Suppressor macrophage (primary cell): ENCODE measurements at places on chromosomes 1 and 21.
A peak's percentile ranks its signal among the peaks of the same experiment; 100 is the strongest.

DNA sequence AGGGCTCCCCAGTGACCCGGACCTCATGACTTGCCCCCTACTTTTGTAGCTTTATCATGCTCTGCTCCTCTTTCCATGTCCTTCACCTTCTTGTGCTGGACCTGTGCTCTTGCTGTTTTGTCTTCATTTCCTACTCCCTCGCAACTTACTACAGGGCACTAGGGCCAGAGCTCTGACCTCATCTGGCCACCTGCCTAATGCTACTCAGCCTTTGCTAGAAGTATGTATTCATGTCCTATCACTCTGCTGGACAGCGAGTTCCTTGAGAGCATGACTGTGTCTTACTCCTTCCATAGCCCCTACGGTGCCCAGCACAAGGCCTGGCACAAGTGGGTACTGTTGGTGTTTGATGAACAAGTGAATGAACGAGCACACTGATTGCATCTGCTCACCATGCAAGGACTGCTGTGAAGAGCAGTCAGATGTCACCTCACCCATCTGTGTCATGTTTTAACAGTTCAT is 1.9 kb downstream of the MTFR1L start:
- no peak for DNase-seq

- DNase-seq = no peak
Measured at GRCh38 chr21:34018910-34019309, 54.5 kb upstream of the MRPS6 start.

GRCh38 chr21:44414291-44415072 is 40.8 kb upstream of the LRRC3 start:
- no peak for DNase-seq

GRCh38 chr1:229095325-229095724 is 175.6 kb upstream of the RAB4A start:
- DNase-seq = no peak

- no peak for DNase-seq
Measured at GRCh38 chr21:46092026-46092764, 5.7 kb upstream of the COL6A2 start.

DNA sequence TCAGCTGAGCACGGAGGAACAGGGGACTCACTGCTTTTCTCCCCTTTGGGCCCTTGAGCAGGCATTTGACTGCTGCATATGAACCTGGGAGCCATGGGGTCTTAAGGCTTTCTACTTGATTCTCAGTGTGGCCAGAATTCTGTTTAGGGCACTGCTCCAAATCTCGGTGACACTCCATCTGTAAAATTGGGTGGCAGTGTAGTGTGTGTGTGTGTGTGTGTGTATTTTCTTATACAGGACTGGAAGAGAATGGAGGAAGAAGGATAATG is 162.2 kb downstream of the PBX1 start:
- no peak for DNase-seq

- DNase-seq = no peak
Measured at GRCh38 chr1:226061068-226061840, 1.3 kb upstream of the H3-3A start.

DNA sequence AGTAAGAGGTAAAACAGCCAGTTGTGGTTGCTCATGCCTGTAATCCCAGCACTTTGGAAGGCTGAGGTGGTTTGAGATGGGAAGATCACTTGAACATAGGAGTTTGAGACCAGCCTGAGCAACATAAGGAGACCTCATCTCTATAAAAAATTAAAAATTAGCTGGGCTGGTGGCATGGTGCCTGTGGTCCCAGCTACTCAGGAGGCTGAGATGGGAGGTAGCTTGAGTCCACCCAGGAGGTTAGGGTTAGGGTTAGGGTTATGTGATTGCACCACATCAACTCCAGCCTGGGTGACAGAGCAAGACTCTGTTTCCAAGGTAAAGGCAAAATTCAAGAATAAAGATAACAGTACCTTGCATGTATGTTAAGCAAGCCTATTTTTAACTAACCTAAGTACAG is 3.5 kb downstream of the SAMSN1 start:
- no peak for DNase-seq

DNA sequence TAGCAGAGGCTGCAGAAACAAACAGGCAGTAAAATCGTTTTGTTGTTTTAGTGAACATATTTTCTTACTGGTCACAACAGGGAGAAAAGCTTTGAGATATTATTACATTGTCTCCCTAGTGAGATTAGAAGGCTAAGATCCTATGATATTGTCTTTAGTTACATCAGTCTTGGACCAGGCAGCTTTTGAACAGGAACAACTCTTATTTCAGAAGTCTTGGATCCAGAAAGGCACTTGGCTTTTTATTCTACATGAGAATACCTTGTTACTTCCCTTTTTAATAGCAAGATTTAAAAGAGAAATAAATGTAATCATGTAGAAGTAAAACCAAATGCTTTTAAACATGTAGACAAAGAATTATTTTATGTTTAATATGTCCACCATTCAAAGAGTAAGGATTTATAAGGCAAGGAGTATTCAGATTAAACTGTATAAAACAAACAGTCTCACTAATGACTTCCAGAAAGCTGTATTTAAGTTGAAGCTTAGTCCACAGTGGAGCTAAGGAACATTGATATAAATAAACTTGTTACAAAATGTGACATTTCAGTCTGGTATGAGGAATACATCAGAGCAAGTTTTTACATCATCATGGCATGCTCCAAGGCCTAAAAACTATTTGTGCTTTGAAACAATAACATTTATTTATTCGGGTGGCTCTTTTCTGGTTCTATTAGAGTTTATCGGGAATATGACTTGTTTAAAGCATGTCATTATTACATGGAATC is 72.2 kb downstream of the PHTF1 start:
- DNase-seq = no peak

DNA sequence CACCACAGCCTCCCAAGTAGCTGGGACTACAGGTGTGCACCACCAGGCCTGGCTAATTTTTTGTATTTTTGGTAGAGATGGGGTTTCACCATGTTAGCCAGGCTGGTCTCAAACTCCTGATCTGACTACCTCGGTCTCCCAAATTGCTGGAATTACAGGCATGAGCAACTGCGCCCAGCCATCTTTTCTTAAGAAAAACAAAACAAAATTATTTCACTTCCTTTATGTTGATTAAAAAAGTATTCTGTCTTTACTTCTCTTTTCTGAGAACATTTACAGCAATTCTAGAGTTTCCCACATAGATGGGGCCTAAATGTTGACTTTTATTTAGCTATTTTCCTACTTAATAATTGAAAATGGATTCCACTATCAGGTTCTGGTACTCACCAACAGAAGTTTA is 17.3 kb upstream of the TMEM183A start:
- peak; percentile 15 for DNase-seq

DNA sequence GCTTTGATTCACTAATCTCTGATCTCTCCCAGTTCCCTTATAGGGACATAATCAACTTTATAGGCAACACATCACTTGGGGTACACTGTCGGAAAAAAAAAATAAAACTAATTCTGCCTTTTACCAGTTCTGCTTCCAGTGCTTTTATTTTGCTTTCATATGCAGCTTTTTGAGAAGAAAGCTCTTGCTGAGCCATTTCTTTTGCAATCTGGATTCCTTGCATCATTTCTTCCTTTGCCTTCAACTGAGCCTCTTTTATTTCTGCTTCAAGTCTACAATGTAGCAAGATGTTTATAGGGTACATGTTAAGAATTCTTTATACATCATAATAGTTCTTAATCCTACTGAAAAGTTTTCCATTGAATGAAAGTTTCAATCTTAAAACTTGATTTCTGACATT is 30.6 kb downstream of the KIF14 start:
- DNase-seq = peak; percentile 86

DNA sequence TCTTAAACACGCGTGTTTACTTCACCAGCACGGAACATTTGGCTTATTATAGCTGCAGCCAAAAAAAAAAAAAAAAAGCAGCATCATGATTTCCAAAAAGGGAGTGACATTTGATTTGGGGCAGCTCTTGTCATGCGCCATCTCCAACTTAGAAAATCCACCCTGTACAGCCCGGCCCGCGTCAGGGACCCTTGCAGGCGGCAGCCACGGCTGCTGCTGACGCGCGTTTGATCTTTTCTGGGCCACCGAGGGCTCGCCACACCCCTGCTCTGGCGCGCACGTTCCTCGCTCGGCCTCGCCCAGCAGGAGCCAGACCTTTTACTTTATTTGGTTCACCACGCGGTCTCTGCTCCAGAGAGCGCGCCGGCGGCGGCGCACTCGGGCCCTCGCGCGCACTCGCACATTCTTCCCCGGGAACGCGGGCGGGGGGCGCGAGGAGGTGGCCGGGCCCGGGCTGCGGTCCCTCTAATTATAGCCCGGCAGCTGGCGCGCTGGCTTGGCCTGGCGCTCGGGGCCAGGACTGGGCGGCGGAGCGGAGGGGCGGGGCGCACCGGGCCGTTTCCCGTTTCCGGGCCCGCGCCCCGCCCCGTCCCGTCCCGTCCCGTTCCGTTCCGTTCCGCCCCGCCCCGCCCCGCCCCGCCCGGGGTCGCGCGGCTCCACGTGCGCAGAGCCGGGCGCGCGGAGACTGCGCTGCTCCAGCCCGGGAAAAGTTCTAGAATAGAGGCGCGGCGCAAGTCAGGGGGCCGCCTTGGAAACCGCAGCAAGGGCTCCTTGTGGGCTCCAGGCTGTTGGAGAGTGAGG is 10.2 kb downstream of the IRF2BP2 start:
- DNase-seq = peak; percentile 96

- DNase-seq = no peak
Measured at GRCh38 chr1:3590951-3591865, 20.1 kb downstream of the MEGF6 start.

DNA sequence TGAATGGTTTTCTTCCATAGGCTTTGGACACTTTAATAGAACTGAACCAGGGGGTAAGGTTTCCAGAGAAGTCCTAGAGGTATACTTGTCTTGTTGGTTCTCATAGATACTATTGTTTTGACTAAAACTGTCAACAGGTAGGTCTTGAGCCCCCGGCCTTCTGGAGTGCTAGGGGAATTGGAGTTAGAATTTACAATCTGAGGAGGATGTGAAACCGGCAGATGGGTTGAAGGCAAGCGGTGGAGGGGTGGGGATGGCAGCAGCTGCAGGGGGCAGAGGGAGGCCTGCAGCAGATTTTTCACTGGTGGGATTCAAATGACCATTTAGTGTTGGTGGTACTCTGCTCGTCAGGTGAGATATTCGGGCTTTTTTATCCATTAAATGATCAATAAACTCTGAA is 4.3 kb upstream of the CD1D start:
- DNase-seq = no peak

GRCh38 chr1:207261971-207262370 is 59.5 kb upstream of the CD55 start:
- DNase-seq = no peak

- no peak for DNase-seq
Measured at GRCh38 chr1:189434461-189434860, 1043.2 kb downstream of the BRINP3 start.

- no peak for DNase-seq
Measured at GRCh38 chr1:179818260-179818659, 59.3 kb downstream of the TOR1AIP2 start.

GRCh38 chr1:206684003-206684402 is 702 bp upstream of the MAPKAPK2 start:
- no peak for DNase-seq

GRCh38 chr1:23013657-23014056 is 2.0 kb downstream of the TEX46 start:
- DNase-seq = peak; percentile 40

GRCh38 chr1:230272557-230272956 is 153.6 kb downstream of the PGBD5 start:
- DNase-seq = no peak

DNA sequence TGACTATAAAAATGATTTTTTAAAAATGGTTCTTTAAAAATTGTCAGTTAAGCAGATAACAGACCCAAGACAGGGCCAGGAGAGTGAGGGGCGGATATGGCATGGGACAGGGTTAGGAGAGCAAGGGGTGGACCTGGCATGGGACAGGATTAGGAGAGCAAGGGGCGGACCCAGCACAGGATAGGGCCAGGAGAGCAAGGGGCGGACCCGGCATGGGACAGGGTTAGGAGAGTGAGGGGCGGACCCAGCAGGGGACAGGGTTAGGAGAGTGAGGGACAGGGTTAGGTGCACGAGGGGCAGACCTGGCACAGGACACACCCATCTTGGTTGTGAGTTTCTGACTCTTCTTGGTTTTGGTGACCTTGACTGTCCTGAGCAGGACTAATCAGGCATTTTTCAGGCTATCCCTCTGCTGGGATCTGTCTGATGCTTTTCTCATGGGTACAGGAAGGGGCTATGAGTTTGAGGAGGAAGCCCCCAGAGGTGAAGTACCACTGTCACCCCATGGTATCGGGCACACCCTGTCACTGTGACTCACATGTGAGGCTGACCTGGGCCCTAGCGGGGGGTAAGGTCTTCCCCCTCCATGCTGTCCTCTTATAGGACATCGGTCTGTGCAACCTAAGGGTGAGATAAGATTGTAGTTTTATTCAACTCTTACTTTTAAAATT is 159.0 kb upstream of the COL6A1 start:
- no peak for DNase-seq

DNA sequence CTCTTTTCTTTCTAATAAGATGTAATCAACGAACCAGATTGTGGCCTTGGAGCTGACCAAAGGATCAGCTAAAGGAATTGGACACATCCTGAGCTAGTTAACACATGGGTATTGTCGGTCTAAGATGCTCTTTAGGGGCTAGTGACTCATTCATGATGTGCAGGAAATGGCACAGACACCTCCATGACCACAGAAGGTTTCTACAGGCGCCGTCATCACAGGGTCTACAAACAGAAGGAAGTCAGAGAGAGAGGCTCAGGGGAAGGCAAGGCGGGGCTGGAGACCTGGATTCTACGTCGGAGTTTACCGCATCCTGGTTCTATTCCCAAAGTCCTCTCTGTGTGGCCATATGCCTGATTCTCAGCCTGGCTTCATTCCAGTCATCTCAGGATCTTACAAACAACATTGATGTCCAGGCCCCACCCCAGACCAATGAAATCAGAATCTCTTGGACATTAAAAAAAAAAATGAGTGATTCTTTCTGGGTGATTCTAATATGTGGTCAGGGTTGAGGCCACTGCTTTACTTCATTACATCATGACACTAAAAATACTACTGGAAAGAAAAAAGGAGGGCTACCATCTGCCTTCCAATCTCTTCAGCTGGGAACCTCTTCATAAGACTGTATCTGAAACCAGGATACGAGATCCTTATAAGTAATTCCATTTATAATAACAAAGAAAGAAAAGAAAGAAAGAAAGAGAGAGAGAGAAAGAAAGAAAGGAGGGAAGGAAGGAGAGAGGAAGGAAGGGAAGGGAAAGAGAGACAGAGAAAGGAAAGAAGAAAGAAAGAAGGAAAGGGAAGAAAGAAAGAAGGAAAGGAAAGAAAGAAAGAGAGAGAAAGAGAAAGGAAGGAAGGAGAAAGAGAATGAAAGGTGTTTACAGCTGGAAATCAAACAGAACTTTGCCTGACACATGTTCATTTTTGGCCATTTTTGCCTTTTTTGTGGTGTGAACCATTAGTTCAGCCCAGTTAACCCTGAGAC is 11.6 kb upstream of the KCNJ15 start:
- DNase-seq = no peak

- DNase-seq = no peak
Measured at GRCh38 chr1:5161372-5161771, 507.0 kb downstream of the AJAP1 start.

GRCh38 chr21:30676737-30677136 is 34.1 kb downstream of the KRTAP20-3 start:
- no peak for DNase-seq
